SHP77 treated with DMSO at 0.1 percent for 48 hours (cell line): ENCODE measurements at places on chromosomes 4 and X.
A peak's percentile ranks its signal among the peaks of the same experiment; 100 is the strongest.

- no peak for DNase-seq
Measured at GRCh38 chr4:3803946-3804345, 37.8 kb downstream of the ADRA2C start.

DNA sequence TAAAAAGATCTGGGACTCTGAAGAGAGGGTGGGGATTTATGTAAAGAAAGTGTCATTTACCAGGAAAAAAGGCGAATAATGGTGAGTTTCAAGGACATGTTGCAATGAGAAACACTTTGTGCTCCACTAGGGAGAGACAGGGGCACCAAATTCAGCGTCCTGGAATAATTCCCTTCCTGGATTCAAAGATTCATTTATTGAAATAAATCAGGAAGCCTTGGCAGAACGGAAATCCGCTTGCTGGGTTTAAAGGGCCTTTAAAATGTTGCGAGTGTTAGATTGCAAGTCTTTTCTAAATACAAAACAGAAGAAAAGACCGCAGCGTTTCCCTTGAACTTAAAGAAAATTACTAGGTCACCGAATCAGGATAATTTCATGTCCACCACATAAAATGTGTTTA is 3.8 kb upstream of the ZIC3 start:
- no peak for DNase-seq

DNA sequence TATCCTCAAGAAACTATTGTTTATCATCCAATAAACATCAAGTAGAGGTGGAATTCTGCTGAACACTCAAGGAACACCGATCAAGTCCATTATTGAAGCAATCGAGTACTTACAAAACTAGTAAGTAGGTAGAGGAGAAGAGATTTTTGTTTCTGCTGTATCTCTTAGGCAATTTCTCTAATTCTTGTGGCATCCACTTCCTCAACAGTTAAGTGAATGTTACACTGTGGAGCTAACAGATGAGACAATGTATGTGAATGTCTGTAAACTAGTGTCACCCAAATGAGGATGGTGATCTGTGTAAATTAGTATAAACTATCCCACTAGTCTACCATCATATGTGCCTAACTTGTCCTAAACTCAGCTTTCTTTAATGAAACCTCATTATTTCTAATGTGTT is 261.6 kb downstream of the ARHGAP24 start:
- no peak for DNase-seq

- no peak for DNase-seq
Measured at GRCh38 chr4:143617994-143618679, 82.3 kb downstream of the FREM3 start.

DNA sequence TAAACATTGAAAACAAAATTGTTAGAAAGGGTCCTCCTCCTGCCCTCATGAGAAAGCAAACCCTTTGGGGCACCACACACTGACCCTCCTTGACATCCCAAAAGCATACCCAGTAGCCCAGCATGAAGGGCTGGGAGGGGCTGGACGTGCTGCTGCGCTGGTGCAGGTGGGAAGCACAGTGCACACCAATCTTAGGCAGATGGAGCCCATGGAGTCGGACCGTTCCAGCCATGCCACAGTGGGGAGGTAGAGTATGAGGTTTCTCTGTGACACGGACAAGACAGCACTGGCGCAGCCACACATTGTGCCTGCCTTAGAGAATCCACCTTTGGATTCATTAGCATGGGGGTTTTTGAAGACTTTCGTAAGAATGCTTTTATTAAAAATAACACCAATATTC is 544.2 kb upstream of the FRG1 start:
- DNase-seq = no peak

GRCh38 chr4:48108309-48109073 is 25.6 kb downstream of the TXK start:
- DNase-seq = no peak

- no peak for DNase-seq
Measured at GRCh38 chr4:159049780-159050375, 53.0 kb upstream of the RAPGEF2 start.

DNA sequence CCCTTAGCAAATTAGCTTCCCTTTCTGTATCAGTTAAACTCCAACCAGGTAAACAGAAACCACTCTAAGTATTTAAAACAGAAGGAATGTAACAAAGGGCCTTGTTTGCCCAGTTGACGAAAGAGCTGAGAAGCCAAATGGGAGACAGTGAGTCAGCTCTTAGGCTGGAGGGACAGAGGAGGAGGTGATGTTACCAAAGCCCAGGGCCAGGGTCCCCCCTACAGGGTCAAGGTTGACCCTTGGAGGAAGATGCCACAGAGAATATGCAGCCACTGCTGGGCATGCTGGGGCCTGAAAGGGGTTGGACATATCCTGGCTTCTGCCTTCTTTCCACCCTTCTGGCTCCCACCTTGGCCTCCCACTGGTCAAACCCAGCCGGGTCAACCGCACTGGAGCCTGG is 38.3 kb upstream of the LGI2 start:
- DNase-seq = no peak

GRCh38 chrX:44036336-44036735 is 63.1 kb upstream of the NDP start:
- DNase-seq = no peak

- DNase-seq = no peak
Measured at GRCh38 chr4:34271479-34272355, 1972.6 kb downstream of the ARAP2 start.

- no peak for DNase-seq
Measured at GRCh38 chr4:40122941-40123340, 66.3 kb downstream of the N4BP2 start.

DNA sequence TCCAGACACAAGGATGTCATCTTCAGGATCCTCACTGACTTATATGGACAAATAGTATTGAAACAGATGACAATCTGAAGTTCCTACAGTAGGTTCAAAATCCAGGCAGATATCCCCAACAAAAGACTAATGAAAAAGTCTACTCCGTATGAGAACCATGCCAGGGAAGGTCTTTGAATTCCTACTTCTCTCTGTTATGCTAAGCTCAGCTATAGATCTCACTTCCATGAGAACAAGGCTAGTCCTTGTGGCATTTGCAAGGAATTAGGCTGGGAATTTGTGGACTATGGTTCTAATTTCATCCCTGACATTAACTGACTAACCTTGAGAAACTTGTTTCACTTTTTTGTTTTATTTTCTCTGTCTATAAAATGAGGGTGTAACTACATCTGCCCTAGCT is 229.8 kb downstream of the IL1RAPL2 start:
- DNase-seq = no peak

- DNase-seq = no peak
Measured at GRCh38 chr4:158129694-158130093, 43.1 kb downstream of the GASK1B start.

- peak; percentile 73 for DNase-seq
Measured at GRCh38 chrX:17692709-17693346, 44.5 kb upstream of the SCML1 start.

GRCh38 chr4:129246145-129246544 is 150.2 kb downstream of the C4orf33 start:
- peak; percentile 55 for DNase-seq

DNA sequence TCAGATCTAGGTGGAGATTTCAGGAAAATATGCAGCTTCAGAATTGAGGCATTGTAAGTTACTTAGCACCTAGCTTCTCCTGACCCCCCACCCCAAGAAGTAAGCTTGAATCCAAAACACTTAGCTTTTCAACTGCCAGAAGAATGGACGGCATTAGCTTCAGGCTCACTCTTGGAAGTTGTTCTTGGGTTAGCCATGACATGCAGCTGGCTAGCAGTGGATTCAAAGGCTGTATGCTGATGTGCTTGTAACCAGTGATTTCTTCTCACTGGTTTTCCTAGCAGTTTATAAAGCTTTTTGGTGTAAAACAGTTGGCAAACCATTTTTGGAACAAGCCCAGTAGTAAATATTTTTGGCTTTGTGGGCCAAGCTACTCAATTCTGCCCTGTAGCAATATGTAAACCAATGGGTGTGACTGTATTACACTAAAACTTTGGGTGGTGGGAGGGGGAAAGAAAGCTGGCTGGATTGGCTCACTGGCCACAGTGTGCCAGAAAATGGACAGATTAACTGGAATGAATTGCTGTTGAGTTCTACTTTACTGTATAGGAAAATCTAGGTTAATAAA is 85.6 kb downstream of the SHROOM2 start:
- no peak for DNase-seq

- no peak for DNase-seq
Measured at GRCh38 chr4:66539745-66540144, 869.5 kb upstream of the EPHA5 start.

GRCh38 chr4:84381759-84382158 is 117.3 kb downstream of the NKX6-1 start:
- DNase-seq = no peak

- DNase-seq = no peak
Measured at GRCh38 chrX:115679460-115679859, 118.5 kb downstream of the PLS3 start.

- no peak for DNase-seq
Measured at GRCh38 chr4:174358410-174358809, 74.7 kb downstream of the CEP44 start.

- DNase-seq = no peak
Measured at GRCh38 chr4:112518675-112519074, 2.7 kb upstream of the NEUROG2 start.

GRCh38 chr4:88531549-88531948 is 8.0 kb upstream of the PYURF start:
- no peak for DNase-seq

GRCh38 chr4:38871593-38871992 is 4.0 kb downstream of the FAM114A1 start:
- DNase-seq = no peak

DNA sequence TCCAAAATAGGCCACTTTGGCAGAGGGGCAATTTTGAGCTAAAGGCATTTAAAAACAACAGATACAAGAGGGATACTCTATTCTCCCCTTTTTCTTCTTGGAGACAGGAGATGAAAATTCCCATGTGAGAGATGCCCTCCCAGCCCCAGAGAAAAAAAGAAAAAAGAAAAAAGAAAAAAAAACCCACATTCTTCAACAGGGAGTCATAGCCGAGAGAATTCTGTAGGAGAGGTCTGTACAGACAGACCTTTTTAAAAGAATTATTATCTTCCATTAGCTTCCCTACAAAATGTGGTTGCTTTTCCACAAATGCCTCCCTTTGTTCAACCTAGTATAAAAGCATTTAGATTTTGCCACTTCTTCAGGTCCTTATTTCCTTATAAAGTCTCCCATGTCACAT is 89.9 kb downstream of the SPCS3 start:
- no peak for DNase-seq

GRCh38 chrX:78029663-78030062 is 60.2 kb upstream of the PGAM4 start:
- no peak for DNase-seq

DNA sequence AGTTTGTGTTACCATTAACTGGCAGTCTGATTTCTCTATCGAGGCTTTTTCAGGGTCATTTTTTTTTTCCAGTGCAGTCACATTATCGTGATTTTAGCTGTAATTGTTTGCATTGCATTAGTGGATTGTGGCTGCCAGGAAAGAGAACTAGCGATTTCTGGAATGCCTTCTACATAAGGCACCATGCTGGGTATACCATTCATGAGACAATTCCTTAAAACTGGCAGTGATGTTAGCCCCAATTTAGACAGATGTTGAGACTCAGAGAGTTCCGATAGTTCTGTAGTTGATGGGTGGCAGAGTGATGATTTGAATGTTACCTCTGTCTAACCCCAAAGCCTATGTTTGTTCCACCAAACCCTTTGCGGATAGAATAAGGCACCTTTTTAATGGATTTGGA is 175.4 kb upstream of the TENM3 start:
- DNase-seq = no peak

DNA sequence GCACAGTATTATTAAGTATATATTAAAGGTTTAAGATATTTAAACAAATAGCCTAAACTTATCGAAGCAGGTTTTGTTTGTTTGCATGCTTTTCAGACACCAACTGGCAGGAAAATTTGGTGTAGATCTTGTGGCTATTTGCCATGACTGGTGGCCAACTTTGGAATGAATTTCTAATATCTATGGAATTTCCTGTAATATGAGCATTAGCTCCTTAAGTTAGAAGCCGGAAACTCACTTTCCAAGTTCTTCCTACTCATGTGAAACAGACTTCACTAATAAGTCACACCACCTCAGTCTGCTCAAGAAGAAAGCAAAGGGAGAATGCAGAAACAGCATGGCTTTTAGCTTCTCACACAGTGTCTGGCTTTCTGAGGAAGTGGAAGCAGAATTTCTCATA is 563.9 kb downstream of the GRXCR1 start:
- no peak for DNase-seq

DNA sequence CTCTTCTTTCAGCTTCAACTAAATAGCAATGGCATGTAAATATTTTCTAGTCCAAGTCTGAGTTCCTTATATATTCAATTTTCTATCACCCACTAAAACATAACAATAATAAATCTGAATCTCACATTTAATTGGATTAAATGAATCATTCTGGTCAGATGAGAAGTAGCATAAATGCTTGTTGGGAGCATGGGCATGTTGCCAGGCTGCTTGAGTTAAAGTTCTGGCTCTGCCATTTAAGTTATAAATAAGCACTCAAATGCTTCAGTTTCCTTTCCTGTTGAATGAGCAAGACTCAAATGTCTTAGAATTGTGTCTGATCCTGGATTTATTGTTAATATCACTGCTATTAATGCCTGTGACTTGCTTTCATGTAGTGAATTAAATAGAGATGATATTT is 496.3 kb downstream of the STPG2 start:
- no peak for DNase-seq

DNA sequence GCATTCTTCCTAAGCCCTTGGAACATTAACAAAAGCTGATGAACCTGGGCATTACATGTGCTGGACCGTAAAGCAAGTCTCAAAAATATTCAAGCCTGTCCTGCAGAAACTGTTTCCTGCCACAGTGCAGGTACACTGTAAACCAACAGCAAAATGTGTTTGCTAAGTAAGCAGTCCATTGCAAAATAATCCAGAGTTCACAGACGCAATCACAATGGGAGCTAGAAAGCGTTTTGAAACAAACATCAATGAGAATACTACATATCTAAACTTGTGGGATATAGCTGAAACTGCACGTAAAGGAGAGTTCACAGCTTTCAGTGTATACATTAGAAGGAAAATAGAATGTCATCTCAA is 61.6 kb downstream of the RGS12 start:
- no peak for DNase-seq

GRCh38 chr4:106852426-106852825 is 183.7 kb downstream of the DKK2 start:
- no peak for DNase-seq

GRCh38 chr4:16573206-16573605 is 325.2 kb downstream of the LDB2 start:
- DNase-seq = no peak

- peak; percentile 34 for DNase-seq
Measured at GRCh38 chrX:65196758-65197360, 220.6 kb upstream of the ZC4H2 start.

DNA sequence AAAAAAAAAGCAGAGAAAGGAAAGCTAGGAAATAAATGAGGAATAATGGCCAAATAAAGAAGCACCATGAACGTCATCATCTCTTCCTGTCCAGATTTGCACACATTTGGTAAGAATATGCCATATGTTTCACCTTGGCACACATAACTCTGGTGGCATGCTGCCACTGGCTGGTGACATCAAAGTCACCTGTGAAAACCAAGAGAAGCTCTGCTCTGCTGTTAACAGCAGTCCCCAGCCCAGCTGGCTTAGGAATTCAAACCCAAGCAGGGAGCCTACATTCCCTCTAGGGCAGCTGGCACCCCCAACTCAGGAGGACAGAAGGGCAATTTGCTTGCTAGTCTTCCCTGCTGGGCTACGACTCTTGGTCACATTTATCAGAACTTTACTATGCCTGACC is 77.6 kb downstream of the RASL11B start:
- no peak for DNase-seq
